Effector memory CD8-positive, alpha-beta T cell (primary cell): ENCODE measurements at places on chromosomes 5 and 9.

- peaks cover 53% of the 10 kb centered on the region for H3K4me1 ChIP-seq
- H3K27me3 ChIP-seq, result no peaks in the 10 kb centered on the region
- H3K36me3 ChIP-seq, result peaks cover 33% of the 10 kb centered on the region
Measured at GRCh38 chr9:96020300-96020791, 144.9 kb downstream of the ERCC6L2 start.

GRCh38 chr5:81639556-81639955 is 111.3 kb downstream of the SSBP2 start:
- no peak overlapping the region for H3K27ac ChIP-seq
- H3K4me3 ChIP-seq, result no peak overlapping the region
- no peaks in the 10 kb centered on the region for H3K27me3 ChIP-seq
- H3K4me1 ChIP-seq, result no peaks in the 10 kb centered on the region
- H3K36me3 ChIP-seq, result no peaks in the 10 kb centered on the region
- DNase-seq, result no peak

DNA sequence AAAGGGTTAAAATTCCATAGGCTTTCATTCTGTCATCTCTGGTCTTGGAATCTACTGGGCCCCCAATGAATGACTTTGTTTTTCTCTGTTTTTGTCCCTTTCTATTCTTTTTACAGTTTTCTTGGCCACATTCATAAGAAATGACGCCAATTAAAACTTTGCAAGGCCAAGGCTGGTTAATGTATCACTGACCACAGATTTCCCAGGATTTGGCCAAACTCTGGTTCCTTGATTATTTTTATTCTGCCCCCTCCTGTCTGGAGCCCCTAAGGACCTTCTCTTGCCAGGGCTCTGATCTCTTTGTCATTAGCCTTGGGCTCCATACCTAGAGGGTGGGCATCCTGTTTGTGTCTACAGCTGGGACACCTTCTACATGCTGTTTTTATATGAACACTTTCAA is 388.9 kb upstream of the PAPPA start:
- no peak overlapping the region for H3K27ac ChIP-seq
- no peaks in the 10 kb centered on the region for H3K27me3 ChIP-seq
- no peaks in the 10 kb centered on the region for H3K4me1 ChIP-seq
- no peaks in the 10 kb centered on the region for H3K36me3 ChIP-seq
- no peak for DNase-seq

DNA sequence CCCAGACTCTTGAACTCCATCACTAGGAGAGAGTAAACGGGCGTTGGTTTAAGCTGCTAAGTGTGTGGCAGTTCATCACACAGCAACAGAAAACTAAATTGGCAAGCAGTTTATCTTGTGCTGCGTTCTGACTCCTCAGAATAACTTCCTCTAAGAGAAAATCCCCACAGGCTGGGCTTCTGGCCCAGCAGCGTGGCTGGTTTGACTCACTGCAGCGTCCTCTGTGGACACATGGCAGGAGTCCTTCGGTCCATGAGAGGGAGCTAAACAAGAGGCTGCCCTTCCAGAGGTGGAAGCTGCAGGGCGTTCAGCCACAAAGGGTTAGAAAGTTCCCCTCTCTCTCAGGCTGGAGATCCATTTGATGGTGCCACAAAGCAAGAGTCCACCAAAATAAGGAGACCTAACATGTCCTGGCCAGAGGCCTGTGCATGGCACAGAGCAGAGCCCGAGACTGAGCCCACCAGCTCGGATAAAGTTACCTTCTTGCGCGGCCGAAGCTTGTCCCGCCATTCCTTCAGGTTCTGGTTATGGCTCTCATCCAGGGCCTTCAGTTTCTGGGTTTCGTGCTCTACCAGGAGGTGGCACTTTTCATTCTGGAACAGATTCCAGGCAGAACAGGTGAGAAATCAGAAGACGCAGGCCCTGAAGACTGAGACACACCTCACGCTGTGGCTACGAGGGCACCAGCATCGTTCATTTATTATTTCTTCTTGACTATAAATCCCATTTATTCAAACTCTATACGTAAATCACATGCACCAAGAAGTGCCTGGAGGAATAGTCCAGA is 46.2 kb upstream of the FBXW11 start:
- H3K27ac ChIP-seq, result peak overlapping the region; percentile 76
- no peaks in the 10 kb centered on the region for H3K27me3 ChIP-seq
- no peak overlapping the region for H3K4me3 ChIP-seq
- peaks cover 17% of the 10 kb centered on the region for H3K4me1 ChIP-seq

DNA sequence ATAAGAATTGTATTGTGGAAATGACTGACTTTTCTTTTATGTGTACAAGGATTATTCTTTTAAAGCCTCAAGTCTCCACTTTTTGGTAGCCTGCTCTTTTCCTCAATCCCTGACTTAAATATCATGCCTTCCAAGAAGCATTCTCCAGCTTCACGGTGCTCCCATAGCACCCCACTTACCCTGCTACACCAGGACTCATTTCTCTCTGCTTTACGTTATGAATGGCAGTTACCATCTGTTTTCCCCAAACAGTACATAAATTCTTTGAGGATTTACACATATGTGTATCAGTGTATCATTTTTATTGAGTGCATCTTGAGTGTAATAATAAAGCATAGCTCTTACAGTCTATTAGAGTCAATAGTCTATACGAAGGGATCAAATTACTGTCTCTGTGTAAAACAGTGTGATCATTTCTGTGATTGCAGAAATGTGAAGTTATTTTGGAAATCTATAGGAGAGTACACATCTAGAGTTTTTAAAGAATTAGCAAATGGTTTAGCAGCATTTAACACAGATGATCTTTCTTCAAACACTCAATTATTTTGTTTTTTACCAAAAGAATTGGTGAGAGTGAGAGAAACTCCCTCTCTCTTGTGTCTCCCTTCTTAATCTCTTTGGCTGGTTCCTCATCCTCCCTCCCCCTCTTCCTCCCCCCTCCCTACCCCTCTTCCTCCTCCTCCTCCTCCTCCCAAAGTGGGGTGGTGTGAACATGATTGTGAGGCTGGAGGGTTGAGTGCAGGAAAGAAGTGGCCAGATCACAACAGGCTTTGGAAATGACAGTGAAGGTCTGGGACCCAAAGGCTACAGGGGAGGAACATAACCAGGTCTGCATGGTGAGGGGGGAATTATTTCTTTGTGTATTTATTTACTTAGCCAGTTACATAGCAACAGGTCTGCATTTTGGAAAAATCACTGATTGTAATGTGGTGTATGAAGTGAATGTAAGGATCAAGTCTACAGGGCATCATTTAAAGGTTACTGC is 27.6 kb upstream of the ECM2 start:
- no peak overlapping the region for H3K4me3 ChIP-seq
- H3K36me3 ChIP-seq, result no peaks in the 10 kb centered on the region
- H3K27ac ChIP-seq, result no peak overlapping the region
- no peaks in the 10 kb centered on the region for H3K27me3 ChIP-seq
- no peak for DNase-seq

- peaks cover 69% of the 10 kb centered on the region for H3K36me3 ChIP-seq
- H3K4me3 ChIP-seq, result no peak overlapping the region
- no peaks in the 10 kb centered on the region for H3K27me3 ChIP-seq
- H3K27ac ChIP-seq, result no peak overlapping the region
- DNase-seq, result no peak
- H3K4me1 ChIP-seq, result peaks cover 20% of the 10 kb centered on the region
Measured at GRCh38 chr5:76652809-76653414, 29.7 kb upstream of the F2RL2 start.

DNA sequence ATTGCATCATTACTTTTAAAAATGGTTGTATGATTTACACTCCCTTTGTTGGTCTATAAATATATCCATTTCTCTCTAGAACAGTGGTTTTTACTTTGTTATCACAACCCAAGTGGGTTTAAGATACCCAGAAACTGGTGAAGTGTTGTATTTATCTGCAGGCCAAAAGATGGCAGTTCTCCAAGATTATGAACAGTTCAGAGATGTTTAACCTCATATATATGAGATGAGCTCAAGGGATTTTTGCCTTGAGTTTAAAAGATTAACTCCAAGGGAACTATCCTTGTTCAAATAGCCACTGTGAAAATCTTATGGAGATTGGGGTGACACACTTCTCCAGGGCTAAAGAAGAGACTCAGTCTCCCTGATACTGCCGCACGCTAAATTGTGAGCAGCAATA is 572.6 kb downstream of the TLE4 start:
- DNase-seq, result no peak
- no peak overlapping the region for H3K27ac ChIP-seq
- no peaks in the 10 kb centered on the region for H3K36me3 ChIP-seq
- H3K4me3 ChIP-seq, result no peak overlapping the region
